ENCODE measurements at places on chromosomes 4 and X.

DNA sequence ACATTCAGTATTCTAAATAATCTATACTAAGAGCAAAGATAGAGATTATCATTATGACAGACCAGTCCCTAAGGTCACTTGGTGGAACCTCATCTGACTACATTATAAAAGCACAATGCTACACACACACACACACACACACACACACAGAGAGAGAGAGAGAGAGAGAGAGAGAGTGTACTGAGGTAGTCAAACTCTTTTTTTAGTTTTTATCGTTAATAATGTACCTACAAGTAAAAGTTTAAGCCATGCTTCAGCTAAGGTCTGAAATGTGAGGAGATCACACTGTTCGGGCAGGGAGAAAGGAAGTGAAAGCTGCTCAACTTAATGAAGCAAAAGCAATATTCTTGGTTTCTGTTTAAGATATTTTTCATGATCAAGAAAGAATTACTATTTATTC lies 75.8 kb upstream of the CCDC160 start:
- DNase-seq = no peak

GRCh38 chr4:6509587-6509986 lies 37.2 kb upstream of the PPP2R2C start:
- no peak for DNase-seq

- no peak for DNase-seq
Observed at GRCh38 chrX:99445336-99445735, 964.7 kb downstream of the PCDH19 start.

- no peak for DNase-seq
Observed at GRCh38 chrX:130825525-130825924, 77.5 kb downstream of the ENOX2 start.

- DNase-seq = no peak
Observed at GRCh38 chr4:118825799-118826198, 10.1 kb downstream of the SEC24D start.

DNA sequence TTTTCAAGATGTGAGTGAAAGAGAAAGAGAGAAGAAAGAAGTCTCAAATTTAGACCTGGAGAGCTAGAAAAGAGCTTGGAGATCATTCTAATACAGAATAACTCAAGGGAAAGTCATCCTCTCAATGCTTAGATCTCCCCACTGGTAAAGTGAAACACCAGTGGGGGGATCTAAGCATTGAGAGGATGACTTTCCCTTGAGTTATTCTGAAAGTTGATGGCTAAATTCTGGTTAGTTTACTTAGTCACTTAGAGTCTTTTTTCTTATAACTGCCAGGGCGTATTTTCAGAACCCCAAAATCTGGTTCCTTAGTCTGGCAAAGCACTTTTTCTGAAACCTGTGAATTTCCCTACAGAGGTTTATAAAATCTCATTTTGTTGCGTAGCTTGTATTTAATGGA lies 198.6 kb downstream of the ARHGAP24 start:
- no peak for DNase-seq

DNA sequence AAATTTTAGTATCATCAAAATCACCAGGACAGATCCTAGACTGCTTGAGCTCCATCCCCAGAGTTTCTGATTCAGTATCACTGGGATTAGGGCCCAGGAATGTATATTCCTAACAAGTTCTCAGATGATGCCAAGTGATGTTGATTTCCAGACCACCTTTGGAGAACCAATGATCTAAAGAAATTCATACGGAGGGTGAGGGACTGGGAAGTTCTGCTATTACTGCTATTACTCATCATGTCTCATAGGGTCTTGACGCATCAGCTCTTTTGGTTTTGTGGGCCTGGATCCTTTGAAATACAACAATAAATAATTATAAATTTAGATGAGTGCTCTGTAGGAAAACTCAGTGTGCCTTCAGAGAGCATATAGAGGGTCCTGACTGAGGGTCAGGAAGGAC lies 59.8 kb upstream of the LGI2 start:
- DNase-seq = no peak

GRCh38 chr4:44157611-44158277 lies 290.9 kb downstream of the KCTD8 start:
- no peak for DNase-seq

GRCh38 chr4:53654300-53654758 lies 63.0 kb upstream of the LNX1 start:
- DNase-seq = no peak

DNA sequence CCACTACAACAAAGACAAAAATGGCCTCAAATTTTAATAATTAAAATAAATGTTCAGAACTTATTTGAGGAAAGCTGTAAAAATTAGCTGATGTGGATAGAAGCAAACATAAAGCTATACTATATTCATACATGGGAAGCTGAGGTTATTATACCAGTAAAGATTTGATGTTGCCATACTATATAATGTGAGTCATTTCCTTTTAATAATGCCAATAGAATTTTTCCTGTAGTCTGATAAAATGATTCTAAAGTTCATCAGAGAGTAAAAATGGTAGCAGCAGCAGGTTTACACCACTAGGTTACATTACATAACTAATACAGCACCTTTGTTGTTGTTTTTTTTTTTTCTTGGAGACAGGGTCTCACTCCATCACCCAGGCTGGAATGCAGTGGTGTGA lies 45.5 kb upstream of the CYP2U1 start:
- DNase-seq = no peak

- no peak for DNase-seq
Observed at GRCh38 chr4:8422327-8422726, 18.2 kb downstream of the ACOX3 start.

DNA sequence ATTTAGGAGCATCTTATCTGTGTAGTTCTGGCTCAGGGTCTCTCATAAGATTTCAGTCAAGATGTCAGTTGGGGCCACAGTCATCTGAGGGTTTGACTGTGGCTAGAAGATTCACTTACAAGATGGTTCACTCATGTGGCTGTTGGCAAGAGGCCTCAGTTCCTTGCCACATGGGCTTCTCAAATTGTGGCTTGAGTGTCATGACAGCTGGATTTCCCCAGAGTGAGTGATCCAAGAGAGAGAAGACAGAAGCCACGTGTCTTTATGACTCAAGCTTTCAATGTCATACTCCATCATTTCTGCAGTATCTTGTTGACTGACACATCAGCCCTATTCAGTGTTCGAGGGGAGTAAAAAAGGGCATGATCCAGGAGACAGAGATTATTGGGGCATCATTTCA lies 131.3 kb upstream of the AP1S2 start:
- DNase-seq = no peak

GRCh38 chr4:63430105-63430504 lies 979.1 kb downstream of the TECRL start:
- DNase-seq = no peak

DNA sequence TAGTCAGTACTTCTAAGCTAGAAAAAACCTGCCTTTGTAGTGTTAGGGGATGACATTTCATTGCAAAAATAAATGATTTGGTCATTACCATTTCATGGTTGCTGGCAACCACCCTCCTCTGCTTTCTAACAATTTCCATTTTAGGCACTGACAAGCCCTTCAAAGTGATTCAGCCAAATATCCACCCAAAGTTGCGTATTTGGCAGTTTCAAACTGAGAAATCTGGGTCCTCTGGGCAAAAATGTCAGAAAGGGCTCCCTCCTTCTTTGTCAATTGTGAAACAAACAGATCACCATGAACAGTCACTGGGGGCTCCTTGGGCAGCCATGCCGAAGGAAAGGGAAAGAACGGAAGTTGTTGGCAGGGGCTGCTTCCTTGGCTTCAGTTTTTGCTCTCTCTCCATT lies 33.0 kb downstream of the PLAC1 start:
- DNase-seq = no peak

GRCh38 chr4:52996261-52997131 lies 134.4 kb downstream of the RASL11B start:
- DNase-seq = no peak

DNA sequence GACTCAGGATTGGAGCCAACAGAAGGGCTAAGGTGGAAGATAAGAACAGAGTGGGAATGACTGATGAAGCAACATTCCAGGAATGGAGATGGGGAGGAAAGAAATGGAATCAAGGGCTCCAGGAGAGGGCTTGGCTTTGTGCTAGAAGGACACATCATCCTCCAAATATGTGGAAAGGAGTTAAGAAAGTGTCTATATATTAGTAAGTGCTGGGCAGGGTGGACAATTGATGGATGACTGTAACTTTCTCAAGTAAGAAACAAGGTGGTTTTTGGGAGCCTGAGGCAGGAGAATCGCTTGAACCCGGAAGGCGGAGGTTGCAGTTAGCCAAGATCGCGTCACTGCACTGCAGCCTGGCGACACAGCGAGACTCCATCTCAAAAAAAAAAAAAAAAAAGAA lies 71.6 kb upstream of the NFKB1 start:
- no peak for DNase-seq

- DNase-seq = no peak
Observed at GRCh38 chrX:127207326-127207725, 387.8 kb downstream of the PRR32 start.

GRCh38 chrX:154719132-154719675 lies 31.7 kb downstream of the GAB3 start:
- DNase-seq = peak; percentile 74

DNA sequence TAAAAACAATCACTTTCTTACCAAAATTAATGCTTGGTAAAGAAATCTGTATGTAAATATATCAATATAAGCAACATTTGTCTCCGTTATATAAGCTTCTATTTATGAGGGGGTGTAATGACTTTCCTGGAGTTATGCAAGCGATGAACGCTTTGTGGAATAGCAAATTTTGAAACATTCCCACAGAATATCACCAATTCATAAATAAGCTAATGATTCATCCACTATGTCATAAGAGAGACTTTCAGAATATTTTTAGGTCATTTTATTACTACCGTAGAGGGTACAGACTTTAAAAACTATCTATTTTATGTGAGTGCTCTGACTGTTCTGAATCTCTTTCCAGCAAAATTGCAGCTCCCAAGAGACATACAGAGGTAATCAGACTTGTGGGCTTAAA lies 179.5 kb upstream of the FTHL17 start:
- DNase-seq = no peak

GRCh38 chr4:82034878-82035277 lies 338.9 kb downstream of the HNRNPD start:
- DNase-seq = no peak

- no peak for DNase-seq
Observed at GRCh38 chr4:105093975-105094374, 52.7 kb upstream of the TET2 start.

- DNase-seq = no peak
Observed at GRCh38 chrX:19686876-19687275, 171.6 kb upstream of the MAP3K15 start.

GRCh38 chr4:8730159-8730558 lies 137.6 kb downstream of the CPZ start:
- no peak for DNase-seq

DNA sequence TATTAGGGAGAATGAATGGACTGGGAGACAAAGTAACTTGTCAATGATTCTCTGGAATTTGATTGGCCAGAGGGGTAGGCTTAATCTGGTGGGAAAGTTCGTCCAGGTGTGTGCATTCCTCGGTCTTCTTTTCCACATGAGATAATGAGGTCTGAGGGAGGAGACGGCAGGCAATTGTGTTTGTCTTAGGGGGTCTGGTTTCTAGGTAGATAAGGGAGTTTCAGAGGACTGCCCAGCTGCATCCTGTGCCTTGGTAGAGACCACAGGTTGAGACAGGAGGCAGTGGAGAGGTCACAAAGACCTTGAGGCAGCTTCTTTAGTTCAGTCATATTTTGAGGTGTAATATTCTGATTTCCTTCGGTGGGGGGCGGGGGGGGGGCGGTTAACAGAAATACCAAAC lies 4.3 kb downstream of the MGST2 start:
- no peak for DNase-seq

DNA sequence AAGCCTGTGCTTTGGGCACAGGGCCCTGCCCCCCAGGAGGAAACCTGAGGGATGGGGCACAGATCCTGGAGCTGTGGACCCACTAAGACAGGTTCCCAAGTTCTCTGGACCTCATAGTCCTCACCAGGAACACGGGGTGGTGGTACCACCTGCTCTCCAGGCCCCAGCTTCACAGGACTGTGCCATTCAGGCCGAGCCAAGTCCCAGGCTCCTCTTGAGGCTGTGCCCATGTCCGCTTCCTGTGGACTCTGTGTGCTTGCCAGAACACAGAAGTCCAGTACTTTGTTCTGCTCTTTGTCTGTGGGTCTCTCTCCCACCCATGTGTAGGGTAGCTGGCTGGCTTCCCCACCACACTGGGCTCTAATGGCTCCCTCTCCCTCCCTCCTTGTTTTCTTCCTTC lies 104.5 kb upstream of the PSAPL1 start:
- no peak for DNase-seq

Data from CD4-positive, alpha-beta T cell treated with Interleukin-21 for 1 hour (primary cell).